CD4-positive, alpha-beta T cell treated with Interleukin-21 for 1 hour (primary cell): ENCODE measurements at places on chromosomes 4 and X.
A peak's percentile ranks its signal among the peaks of the same experiment; 100 is the strongest.

GRCh38 chrX:1244164-1245076 is 24.2 kb upstream of the CSF2RA start:
- DNase-seq: no peak

DNA sequence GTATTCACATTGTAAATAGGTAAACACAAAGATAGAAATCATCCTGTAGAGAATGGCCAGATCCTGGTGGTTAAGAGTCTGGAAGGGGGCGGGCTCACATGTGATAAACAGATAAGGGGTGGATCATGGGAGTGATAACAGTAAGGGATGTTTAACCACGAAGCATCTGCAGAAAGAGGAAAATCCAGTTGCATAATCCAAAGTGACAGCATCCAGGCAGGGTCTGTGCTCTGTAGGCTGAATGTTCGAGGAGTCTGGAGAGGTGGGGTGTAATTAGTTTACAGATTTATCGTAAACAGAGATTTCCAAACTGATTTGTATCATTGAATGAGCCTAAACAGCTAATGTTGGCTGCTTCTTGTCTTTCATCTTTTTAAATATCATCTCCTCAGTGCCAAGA is 1009.8 kb upstream of the SLIT2 start:
- DNase-seq: no peak

GRCh38 chr4:78185117-78185516 is 128.0 kb downstream of the FRAS1 start:
- no peak for DNase-seq

- DNase-seq: no peak
These were observed 713 bp upstream of the GATA1 start for GRCh38 chrX:48785540-48786214.

GRCh38 chrX:7155163-7155562 is 7.2 kb upstream of the PUDP start:
- no peak for DNase-seq

GRCh38 chr4:92064574-92064973 is 239.2 kb upstream of the GRID2 start:
- DNase-seq: no peak

- no peak for DNase-seq
These were observed 297.7 kb upstream of the HAND2 start for GRCh38 chr4:173827707-173828106.

- DNase-seq: no peak
These were observed 170.2 kb downstream of the RAPGEF2 start for GRCh38 chr4:159273141-159273438.

DNA sequence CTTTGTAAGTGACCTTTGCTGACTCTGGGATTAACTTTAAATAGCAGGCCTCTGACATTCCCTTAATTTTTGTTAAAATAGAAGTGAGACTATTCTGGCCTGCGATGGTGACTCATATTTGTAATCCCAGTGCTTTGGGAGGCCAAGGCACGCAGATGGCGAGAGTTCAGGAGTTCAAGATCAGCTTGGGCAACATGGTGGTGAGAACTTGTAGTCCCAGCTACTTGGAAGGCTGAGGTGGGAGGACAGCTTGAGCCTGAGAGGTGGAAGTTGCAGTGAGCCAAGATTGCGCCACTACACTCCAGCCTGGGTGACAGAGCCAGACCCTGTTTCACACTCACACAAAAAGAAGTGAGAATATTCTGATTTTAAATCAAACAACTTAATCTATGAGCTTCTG is 27.3 kb downstream of the ZNF330 start:
- no peak for DNase-seq

- DNase-seq: no peak
These were observed 189.9 kb downstream of the PTTG2 start for GRCh38 chr4:38149997-38150671.

- no peak for DNase-seq
These were observed 103.7 kb upstream of the KLF3 start for GRCh38 chr4:38560340-38560739.

- DNase-seq: no peak
These were observed 50.2 kb upstream of the PGRMC2 start for GRCh38 chr4:128337863-128338262.

GRCh38 chr4:88017516-88018297 is 10.3 kb downstream of the PKD2 start:
- DNase-seq: no peak

- no peak for DNase-seq
These were observed at the start of gene ENPP6 for GRCh38 chr4:184217634-184218033. TSS of gene ENPP6 (minus strand) at chr4:184217873. CDS start at chr4:184217819, 54 bp downstream.

DNA sequence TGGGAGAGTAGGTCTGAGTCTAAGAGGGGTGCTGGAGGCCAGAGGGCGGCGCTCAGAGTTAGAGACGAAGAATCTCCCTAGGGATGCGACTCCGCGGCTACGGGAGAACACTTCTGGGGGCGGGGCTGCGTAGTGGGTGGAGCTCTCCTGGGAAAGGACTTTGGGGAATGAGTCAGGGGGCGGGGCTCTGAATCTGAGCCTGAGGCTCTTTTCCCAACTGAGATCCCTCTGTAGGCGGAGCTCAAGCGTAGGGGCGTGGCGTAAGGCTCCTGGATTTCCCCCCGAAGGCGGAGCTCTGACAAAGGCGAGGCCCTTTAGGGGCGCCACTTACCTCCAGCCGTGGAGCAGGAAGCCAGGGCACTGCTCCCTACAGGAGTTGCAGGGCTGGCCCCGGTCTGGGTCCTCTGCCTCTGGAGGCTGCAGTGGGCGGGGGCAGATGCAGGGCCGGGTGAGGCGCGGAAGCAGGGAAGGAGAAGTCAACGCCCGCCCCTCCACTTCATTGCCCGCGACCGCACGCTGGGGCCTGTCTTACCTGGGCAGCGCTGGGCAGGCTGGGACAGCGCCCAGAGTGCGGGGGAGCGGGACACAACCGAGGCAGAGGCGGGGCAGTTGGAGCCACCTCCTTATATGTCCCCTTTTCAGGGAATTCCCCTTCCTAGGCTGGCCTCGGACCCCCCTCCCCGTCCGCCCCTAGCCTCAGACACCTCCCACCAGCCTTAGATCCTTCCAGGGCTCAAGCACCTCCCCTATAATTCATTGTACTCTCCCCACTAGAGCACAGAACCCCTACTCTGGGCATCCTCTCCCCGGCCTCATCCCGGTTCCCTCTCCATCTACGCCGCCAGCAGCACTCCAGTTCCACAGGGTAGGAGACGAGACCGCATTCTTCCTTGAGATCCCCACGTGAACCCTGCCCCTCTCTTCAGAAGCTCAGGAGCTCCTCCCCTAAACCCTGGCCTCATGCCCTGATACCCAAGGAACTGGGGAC is 1.6 kb downstream of the PRICKLE3 start:
- peak; percentile 42 for DNase-seq

DNA sequence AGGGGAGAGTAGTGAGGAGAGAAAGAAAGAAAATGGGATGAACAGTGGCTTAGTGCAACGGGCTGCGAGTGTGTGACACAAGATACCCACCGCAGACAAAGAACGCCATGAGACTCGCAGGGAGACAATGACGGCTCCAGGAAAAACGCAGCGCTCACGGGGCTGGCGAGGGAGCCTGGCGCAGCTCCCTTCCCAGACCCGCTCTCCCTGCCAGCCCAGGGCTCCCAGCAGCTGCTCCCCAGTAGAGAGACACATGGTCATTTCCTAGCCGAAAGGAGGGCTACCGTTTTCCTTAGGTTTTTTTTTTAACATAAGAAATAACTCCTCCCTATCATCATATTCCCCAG is 149.5 kb downstream of the MAML3 start:
- DNase-seq: no peak

GRCh38 chr4:77992581-77992980 is 64.5 kb upstream of the FRAS1 start:
- DNase-seq: no peak

DNA sequence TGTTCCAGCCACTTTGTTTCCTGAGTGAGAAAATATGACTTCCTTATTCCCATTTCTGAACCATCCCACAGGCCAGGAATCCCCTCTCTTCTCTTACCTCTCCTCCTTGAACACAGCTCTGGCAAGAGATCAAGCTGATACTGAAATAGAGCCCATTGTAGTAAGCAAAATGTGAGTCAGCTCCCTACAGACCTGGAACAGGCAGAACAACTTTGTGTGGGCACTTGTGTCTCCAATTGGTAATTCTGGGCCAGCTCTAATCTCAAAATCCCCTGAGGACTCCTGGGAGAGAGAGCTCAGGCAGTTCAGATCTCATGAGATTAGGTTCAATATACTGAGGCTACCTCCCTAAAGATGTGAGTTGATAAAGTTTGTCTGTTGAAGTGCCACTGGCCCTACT is 213.5 kb downstream of the GUCY2F start:
- no peak for DNase-seq

DNA sequence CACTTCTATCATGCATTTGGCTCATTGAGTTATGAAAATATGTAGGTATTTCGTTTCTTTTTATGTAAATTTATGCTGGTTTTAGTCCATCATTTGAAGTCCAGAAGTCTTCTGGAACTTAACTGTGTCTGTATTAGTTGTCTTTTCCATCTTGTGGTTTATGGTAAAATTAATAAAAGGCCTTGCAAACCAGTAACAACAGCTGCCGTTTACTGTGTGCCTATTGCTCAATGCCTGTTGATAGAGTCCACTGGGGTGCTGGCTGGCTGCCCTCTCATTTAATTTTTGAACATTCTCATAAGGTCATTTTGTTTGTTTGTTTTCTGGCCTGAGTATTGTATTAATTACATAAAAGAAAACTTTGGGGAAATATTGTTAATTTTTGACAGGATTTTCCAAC is 98.0 kb downstream of the NAA11 start:
- DNase-seq: no peak

DNA sequence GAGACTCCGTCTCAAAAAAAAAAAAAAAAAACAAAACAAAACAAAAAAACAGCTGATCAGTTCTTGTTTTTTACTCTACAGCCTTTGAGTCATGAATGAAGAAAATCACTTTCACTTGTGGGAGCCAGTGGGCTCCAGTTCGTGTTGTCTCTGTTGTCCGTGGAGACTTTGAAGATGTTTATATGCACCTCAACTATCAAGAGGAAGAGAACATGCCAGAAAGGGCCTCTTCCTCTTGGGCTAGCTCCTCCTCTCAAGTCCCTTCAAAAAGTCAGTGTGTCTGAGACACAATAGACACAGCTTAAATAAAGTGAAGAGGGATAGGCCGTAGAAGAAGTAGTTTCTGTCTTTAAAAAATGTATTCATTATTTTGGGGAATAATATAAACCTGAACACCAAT is 182.7 kb downstream of the KDR start:
- peak; percentile 67 for DNase-seq

DNA sequence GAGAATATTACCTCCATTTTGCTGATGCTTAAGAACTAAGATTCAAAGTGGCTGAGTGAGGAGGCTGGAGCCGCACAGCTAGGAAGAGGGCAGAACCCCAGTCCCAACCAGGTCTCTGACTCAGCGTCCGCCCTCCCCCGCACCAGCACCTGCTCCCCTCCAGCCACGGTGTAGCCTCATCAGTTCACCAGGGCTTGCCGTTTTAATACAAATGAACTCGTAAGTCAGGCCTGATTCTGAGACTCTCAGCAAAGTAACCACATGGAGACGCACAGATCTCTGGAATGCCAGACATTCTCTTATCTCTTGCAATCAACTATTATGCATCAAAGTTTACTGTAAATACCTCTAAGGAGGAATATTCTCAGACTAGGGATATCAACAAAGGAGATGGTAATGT is 52.4 kb downstream of the ENPP6 start:
- no peak for DNase-seq

GRCh38 chr4:84750260-84750959 is 167.5 kb downstream of the CDS1 start:
- DNase-seq: no peak

- DNase-seq: no peak
These were observed 3.6 kb upstream of the GPR173 start for GRCh38 chrX:53044995-53045394.

DNA sequence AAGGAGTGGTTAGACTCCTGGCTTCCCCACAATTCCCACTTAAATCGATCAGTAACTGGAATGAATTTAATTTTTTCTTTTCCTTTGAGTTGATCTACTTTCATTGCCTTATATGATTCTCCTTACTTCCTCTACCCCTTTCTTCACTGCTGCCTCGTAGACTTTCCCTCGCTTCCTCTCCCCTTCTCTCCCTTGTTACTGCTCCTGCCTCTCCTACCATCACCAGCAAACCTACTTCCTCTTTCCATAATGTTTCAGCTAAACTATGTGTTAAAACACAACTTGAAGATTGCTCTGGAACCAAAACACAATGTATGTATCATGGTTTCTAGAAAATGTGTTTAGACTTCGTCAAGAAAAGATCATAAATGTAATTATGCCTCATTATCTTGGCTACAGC is 132.0 kb upstream of the TET2 start:
- no peak for DNase-seq

- no peak for DNase-seq
These were observed 30.9 kb downstream of the RBPJ start for GRCh38 chr4:26351685-26352084.

DNA sequence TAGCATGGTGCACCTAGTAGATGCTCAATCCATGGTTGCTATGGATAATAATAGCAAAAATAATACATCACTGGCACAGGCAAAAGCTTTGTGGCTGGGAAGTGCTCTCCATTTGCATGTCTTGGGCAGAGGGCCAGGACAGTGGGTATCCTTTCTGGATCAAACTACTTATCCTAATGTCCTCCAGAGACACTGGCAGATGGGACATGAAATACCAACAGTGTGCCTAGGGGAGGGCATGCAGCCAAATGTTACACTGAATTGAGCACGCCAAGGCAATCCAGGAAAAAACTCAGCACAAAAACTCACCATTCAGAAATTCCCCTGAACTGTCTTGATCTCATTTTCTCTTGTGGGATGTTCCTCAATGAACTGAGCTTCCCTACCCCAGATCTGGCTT is 98.6 kb upstream of the SCML1 start:
- DNase-seq: no peak

DNA sequence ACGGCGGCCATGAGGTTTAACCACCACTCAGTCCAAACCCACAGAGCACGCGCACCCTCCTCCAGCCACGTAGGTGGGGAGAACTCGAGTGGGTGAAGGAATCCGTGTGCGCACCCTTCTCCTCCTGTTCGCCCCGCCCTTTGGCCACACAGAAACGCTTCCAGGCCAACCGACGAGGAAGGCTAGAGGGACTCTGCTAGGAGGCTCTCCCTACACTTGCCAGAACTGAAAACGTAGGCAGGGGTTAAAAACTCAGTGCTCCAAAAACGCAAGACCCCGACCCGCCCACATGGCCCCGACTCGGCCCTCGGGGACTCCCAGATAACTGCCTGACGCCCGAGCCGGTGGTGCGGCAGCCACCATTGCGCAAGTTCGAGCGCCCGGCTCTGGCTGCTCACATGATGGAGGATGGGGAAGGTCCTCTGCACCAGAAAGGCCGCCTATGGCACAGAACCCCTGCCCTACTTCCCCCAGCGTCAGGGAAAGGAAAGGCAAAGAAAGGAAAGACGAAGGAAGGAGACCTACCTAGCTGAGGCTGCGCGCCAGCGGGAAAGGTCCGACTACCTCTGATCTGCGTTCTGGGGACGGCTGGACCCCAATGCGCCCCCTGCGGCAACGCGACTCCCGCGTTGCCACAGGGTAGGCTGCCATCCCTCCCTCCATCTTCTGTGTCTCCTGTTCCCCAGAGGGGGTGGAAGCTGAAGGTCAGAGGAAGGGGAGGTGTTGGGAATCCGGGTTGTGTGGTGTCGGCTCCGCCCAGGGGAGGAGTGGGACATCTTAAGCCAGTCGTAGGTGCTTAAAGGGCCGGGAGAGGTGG is 201.9 kb upstream of the AGTR2 start:
- no peak for DNase-seq

- no peak for DNase-seq
These were observed 433.5 kb downstream of the AFF2 start for GRCh38 chrX:148933881-148934280.
